ENCODE measurements at places on chromosomes 2 and 18.

DNA sequence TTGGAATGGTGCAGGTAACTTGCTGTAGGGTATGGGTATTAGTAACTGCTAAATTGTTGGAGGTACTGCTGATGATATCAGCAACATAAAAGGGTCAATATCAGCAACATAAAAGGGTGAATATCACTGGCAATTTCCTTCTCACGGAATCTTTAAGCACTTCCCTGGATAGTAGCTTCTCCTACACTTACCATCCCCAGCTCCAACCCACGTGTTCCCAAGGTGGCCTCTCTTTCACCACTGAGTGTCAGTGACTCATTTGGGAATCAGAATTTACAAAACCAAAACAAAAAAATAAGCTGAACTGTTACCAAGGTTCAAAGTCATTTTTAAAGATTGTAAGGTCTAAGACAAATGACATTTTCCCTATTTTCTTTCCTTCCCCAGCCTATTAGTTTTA lies 70.8 kb downstream of the LRP2 start:
- H3K27ac ChIP-seq = no peak overlapping the region
- H3K36me3 ChIP-seq = no peaks in the 10 kb centered on the region
- H3K4me3 ChIP-seq = no peak overlapping the region

DNA sequence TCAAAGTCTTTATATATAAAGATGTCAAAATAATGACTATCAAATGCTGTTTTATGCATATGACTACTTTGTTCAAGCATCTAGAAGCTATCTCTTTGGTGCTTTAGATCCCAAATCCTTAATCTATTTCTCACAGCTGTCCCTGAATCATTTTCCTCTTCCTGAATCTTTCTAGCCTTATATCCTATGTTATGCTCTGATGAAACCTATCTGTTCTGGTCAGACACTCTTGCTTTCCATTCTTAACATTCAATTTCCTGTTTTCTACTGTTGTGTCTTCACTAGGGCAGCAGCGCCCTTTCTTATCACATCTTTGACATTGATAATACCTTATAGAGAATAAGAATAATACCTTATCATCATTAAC lies 6.3 kb upstream of the PARD3B start:
- no peak for ATAC-seq
- peaks cover 4% of the 10 kb centered on the region for H3K27me3 ChIP-seq
- no peak overlapping the region for H3K4me3 ChIP-seq
- H3K27ac ChIP-seq = no peak overlapping the region

DNA sequence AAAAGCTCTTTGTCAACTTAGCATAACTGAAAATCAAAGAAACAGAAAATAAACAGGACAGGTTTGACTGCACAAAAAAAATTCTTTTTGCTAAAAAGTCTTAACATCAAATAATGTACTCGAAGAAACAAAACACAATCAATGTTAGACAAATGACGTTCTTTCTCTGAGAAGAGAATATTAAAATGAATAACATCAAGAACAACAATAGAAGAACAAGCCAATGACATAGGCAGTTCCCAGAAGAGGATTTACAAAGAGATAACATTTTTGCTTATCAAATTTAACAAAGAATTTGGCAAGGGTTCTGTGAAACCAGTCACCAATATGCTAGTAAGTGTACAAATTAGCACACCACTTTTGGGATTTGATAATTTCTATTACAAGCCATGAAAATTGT lies 5.8 kb downstream of the GPR55 start:
- peaks cover 34% of the 10 kb centered on the region for H3K4me1 ChIP-seq
- H3K27ac ChIP-seq = peak overlapping the region; percentile 86
- H3K27me3 ChIP-seq = peaks cover 4% of the 10 kb centered on the region
- peak overlapping the region; percentile 66 for H3K4me3 ChIP-seq

DNA sequence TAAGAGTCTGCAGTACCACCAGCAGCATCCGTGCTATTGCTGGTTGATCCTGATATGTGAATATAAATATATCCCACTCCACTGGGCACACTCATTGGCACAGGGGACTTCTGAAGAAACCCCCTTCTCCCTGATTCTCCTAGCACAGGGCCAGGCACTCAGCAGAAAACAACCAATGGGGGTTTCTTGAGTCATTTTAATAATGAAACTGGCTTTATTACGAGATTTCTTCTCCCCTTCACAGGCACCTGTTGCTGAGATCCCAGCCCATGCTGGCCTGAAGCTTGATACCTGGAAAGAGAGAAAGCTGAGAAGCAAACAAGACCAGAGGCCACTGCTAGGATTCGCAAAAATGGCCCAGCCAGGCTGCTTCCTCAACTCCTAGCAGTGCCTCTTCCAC lies 17.9 kb upstream of the CYRIA start:
- no peaks in the 10 kb centered on the region for H3K4me1 ChIP-seq
- H3K27ac ChIP-seq = no peak overlapping the region
- H3K27me3 ChIP-seq = peaks cover 11% of the 10 kb centered on the region
- no peaks in the 10 kb centered on the region for H3K36me3 ChIP-seq

DNA sequence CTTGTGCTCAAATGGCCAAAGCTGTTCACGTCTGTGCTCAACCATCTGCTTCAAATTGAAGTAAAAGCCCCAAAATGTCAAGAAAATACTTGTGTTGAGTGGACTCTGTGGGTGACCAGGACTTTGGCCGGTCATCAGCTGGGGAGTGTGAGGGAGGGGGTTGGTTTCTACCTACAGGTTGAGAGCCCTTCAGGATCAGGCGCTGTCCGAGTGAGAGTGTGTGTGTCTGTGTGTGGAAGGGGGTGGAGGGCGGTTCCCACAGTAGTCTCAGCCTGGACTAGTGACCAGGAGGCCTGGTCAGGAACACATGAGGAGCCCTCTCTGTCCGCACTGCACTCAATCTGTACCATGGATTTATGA lies 34.2 kb downstream of the ATOH8 start:
- no peaks in the 10 kb centered on the region for H3K36me3 ChIP-seq
- ATAC-seq = no peak
- no peaks in the 10 kb centered on the region for H3K4me1 ChIP-seq
- no peak overlapping the region for H3K27ac ChIP-seq
- H3K4me3 ChIP-seq = no peak overlapping the region
- H3K27me3 ChIP-seq = peaks cover 14% of the 10 kb centered on the region
